ENCODE measurements at places on chromosomes 11 and 22.

GRCh38 chr11:106714199-106714598 is 304.1 kb downstream of the GUCY1A2 start:
- no peak for DNase-seq

GRCh38 chr22:36937319-36938027 is 24.0 kb downstream of the CSF2RB start:
- DNase-seq = no peak

DNA sequence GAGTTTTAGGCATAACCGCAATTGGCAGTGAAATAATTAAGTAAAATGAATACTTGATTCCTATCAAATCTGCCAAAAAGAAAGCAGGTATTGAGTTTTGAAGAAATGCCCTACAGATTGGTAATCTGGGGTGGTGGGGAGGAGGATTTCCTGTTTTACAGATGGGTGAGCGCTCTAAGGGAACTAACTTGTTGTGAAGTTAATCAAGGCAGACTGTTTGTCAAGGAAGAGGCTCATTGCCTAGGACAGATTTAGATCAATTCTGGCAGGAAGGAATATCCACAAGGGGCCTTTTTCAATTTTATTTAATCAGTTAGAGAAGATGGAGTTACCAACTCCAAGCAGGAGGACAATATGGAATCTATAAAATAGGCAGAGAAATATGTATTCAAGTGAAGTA is 271.5 kb upstream of the CCDC90B start:
- DNase-seq = no peak

GRCh38 chr11:112735470-112735869 is 225.8 kb upstream of the NCAM1 start:
- no peak for DNase-seq

DNA sequence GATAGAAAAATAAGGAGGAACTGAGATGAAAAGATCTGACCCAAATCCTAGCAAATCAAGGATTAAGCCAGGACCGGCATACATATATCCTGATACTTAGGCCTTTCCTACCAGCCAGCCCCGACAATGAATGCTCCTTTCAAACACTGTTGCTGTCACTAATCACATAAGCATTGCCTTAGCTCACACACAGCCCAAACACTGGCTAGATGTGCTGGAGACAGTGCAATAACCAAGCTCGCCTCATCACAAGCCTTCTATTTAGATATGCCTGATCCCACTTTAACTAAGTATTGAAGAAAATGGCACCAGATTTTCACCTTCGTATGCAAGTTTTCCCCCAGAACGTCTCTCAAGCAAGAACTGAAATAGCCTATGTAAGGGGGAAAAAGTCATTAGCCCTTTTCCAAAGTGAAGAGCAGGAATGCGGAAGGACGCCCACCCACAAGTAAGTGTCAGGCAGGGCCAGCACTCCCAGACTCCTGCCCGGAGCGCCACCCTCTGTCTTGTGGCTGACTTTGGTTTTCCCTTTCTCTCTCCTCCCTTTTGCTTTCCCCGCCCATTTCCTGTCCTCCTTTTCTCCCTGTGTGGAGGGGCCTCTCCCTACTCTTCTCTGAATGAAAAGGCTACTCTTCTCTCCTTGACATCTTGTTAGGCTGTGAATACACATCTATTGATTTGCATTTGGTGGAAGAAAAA is 8.9 kb upstream of the OPCML start:
- DNase-seq = no peak

DNA sequence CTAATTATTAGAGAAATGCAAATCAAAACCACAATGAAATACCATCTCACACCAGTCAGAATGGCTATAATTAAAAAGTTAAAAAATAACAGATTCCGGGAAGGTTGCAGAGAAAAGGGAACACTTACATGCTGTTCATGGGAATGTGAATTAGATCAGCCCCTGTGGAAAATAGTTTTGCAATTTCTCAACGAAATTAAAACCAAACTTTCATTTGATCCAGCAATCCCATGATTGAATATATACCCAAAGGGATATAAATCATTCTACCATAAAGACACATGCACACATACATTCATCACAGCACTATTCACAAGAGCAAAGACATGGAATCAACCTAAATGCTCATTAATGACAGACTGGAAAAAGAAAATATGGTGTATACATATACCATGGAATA is 32.5 kb downstream of the NOX4 start:
- no peak for DNase-seq

- no peak for DNase-seq
Measured at GRCh38 chr11:101096036-101096704, 33.4 kb downstream of the PGR start.

DNA sequence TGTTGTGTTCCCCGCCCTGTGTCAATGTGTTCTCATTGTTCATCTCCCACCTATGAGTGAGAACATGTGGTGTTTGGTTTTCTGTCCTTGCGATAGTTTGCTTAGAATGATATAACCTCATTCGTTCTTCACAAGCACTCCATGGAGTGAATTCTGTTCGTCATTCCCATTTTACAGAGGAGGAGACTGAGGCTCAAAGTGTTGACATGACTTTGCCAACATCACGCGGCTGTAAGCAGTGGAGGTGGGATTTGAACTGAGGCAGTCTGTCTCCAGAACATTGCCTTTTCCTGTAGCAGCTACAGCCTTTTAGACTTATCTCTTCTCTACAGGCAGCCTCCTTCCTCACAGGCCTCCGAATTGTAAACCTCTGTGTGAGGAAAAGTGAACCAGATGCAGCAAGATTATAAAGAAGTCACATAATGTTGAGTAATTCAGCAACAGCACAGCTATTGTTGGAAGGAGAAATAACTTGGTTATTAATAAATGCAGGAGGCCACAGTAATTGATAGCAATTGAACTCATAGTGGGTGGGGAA is 74.6 kb downstream of the MYO18B start:
- no peak for DNase-seq

DNA sequence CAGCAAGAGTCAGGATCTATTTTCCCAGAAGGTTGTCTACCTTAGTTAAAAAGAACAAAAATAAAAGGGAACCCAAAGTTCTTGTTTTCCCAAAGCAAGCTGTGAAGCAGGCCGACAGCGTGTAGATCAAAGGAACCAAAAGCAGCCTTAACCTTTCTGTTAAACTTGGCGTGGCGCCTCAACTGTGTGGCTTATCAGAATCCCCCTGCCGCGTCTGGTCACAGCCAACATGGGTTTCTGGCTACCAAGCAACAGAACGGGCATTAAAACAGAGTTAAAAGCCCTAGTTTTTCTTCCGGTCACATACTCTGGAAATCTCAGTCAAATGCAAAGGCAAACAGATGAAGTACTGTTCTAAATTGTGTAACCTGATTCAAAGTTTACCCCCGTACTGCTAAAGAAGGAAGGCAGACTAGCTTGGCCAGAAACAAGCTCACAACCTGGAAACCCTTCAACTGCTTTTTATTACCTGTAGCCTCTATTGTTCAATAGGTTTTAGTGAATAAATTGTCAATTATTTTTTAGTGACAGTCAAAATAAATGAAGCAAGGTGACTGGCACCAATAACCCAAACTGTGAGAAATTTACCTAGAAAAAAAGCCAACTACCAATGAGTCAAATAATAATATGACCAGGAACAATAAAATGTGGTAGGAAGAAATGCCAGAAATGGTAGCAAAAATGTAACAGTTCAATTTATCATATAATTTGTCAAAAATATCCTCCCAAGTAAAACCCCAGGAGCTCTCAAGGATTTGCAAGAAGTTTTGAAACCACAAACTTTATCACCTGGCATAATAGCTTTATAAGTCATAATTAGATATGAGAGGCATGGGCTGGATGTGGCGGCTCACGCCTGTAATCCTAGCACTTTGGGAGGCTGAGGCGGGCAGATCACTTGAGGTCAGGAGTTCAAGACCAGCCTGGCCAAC is 21.4 kb downstream of the CHKA start:
- DNase-seq = peak; percentile 11

Measured in suppressor macrophage (primary cell).